Caco-2 (cell line): ENCODE measurements at places on chromosomes 2 and 18. TPM values are rescaled to one million over a fixed set of nuclear protein-coding genes. Genes with fewer than 3 reads are reported as not detected.
A peak's percentile ranks its signal among the peaks of the same experiment; 100 is the strongest.

GRCh38 chr18:76496194-76496890 is 1.3 kb upstream of the ZNF516 start:
- DNase-seq = peak; percentile 44

GRCh38 chr2:32377928-32378327 is 21.1 kb downstream of the BIRC6 start:
- no peak overlapping the region for H3K4me3 ChIP-seq
- H3K4me1 ChIP-seq = peaks cover 43% of the 10 kb centered on the region
- DNase-seq = no peak
- no peaks in the 10 kb centered on the region for H3K27me3 ChIP-seq

DNA sequence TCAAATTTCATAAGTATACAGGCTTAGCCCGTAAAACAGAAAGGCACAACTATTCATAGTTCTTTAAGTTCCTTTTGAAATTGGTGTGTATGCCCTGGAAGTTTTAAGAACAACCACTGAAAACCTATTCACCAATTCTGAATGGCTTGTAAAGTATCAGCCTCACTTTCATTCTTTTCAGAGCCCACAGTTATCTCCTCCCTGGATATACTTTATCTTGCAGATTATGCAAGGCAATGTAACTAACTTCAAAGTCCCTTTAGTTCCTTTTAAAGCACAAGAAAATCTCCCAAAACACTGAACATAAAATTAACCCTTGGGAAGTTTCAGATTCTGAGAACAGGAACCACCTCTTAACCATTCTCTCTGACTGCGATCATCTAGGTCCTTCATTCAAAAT is 1.1 kb downstream of the STRN start:
- no peak for DNase-seq
- peak overlapping the region; percentile 91 for H3K4me3 ChIP-seq
- H3K36me3 ChIP-seq = no peaks in the 10 kb centered on the region

- H3K4me1 ChIP-seq = no peaks in the 10 kb centered on the region
- no peak for DNase-seq
- no peak overlapping the region for H3K27ac ChIP-seq
- H3K4me3 ChIP-seq = no peak overlapping the region
- H3K27me3 ChIP-seq = no peaks in the 10 kb centered on the region
- H3K36me3 ChIP-seq = no peaks in the 10 kb centered on the region
Observed at GRCh38 chr18:44723411-44723810, 42.7 kb downstream of the SETBP1 start.

- H3K4me1 ChIP-seq = peaks cover 9% of the 10 kb centered on the region; the same call in 1 of the 2 replicates
- H3K4me3 ChIP-seq = no peak overlapping the region
- no peaks in the 10 kb centered on the region for H3K36me3 ChIP-seq
Observed at GRCh38 chr2:66901344-66901743, 466.4 kb downstream of the MEIS1 start.

DNA sequence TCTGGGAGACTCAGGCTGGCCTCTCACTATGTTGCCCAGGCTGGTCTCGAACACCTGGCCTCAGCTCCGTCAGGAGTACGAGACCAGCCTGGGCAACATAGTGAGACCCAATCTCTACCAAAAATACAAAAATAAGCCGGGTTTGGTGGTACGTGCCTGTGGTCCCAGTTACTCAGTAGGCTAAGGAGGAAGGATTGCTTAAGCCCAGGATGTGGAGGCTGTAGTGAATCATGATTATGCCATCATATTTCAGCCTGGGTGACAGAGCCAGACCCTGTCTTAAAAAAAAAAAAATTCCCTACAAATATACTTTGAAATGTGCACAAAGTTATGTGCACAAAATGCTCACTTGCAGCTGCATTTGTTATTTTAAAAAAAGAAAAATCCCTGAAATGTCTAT is 26.3 kb upstream of the AGAP1 start:
- no peak overlapping the region for H3K4me3 ChIP-seq
- no peaks in the 10 kb centered on the region for H3K4me1 ChIP-seq
- H3K27me3 ChIP-seq = no peaks in the 10 kb centered on the region
- no peak for DNase-seq
- no peaks in the 10 kb centered on the region for H3K36me3 ChIP-seq

Gene ABHD1
- total RNA-seq = 0.18 and 0.23 TPM in 2 replicates

DNA sequence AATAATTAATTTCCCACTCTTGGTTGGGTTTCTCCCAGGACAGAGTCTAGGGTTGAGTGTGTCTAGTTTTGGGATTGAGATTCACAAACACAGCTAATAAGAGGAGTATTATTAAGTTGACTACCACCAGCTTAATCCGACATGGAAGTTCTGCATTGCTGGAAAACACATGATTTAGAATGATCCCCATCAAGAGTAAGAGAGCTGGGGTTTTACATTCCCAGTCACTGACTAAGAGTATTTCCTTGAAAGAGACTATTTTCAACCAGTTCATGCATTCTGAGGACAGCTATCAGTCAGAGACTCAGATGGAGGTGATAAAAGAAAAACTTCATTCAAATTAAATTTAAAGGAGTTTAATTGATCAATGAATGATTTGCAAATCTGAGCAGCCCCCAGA is 334.6 kb upstream of the LRATD1 start:
- no peaks in the 10 kb centered on the region for H3K27me3 ChIP-seq
- no peak for DNase-seq
- no peak overlapping the region for H3K4me3 ChIP-seq

Gene RAB27B
- 0.32 and 0.42 TPM in 2 replicates for total RNA-seq

Gene MARCO
- 0.43 TPM in 1 of 2 replicates, not detected in the other for total RNA-seq

Gene TEX44
- not detected in 2 replicates for total RNA-seq

Gene IL36RN
- total RNA-seq = 0.19 TPM in 1 of 2 replicates, not detected in the other

- H3K27ac ChIP-seq = no peak overlapping the region
- no peak overlapping the region for H3K4me3 ChIP-seq
- H3K27me3 ChIP-seq = no peaks in the 10 kb centered on the region
- DNase-seq = no peak
- H3K4me1 ChIP-seq = no peaks in the 10 kb centered on the region
Observed at GRCh38 chr18:63823516-63824219, 48.5 kb downstream of the SERPINB7 start.

- H3K4me3 ChIP-seq = no peak overlapping the region
- H3K27ac ChIP-seq = no peak overlapping the region
- no peaks in the 10 kb centered on the region; the same call in 1 of the 2 replicates for H3K27me3 ChIP-seq
- H3K36me3 ChIP-seq = no peaks in the 10 kb centered on the region
- H3K4me1 ChIP-seq = peaks cover 16% of the 10 kb centered on the region
Observed at GRCh38 chr2:74562126-74562775, 7.7 kb downstream of the DOK1 start.

GRCh38 chr2:237412988-237413776 is 782 bp downstream of the COL6A3 start:
- no peaks in the 10 kb centered on the region for H3K36me3 ChIP-seq
- H3K4me1 ChIP-seq = no peaks in the 10 kb centered on the region

Gene PCARE
- total RNA-seq = not detected in 2 replicates

GRCh38 chr2:238528953-238529781 is 102.4 kb downstream of the ASB1 start:
- no peak overlapping the region for H3K4me3 ChIP-seq
- H3K27me3 ChIP-seq = no peaks in the 10 kb centered on the region
- no peaks in the 10 kb centered on the region for H3K4me1 ChIP-seq
- DNase-seq = peak; percentile 8
- H3K36me3 ChIP-seq = no peaks in the 10 kb centered on the region
- H3K27ac ChIP-seq = no peak overlapping the region

Gene MAP3K19
- not detected in 2 replicates for total RNA-seq

- no peak overlapping the region for H3K4me3 ChIP-seq
- H3K36me3 ChIP-seq = peaks cover 7% of the 10 kb centered on the region
- H3K4me1 ChIP-seq = no peaks in the 10 kb centered on the region
Observed at GRCh38 chr2:135783439-135783838, 41.8 kb downstream of the UBXN4 start.
